ENCODE measurements at places on chromosomes 2 and 18.

- DNase-seq, result no peak
Observed at GRCh38 chr2:231360881-231361371, 34.6 kb upstream of the B3GNT7 start.

GRCh38 chr2:108570416-108570815, 36.1 kb downstream of the LIMS1 start:
- peak; percentile 90 for DNase-seq

- DNase-seq, result peak; percentile 14
Observed at GRCh38 chr2:110755491-110756078, 23.2 kb downstream of the ACOXL start.

DNA sequence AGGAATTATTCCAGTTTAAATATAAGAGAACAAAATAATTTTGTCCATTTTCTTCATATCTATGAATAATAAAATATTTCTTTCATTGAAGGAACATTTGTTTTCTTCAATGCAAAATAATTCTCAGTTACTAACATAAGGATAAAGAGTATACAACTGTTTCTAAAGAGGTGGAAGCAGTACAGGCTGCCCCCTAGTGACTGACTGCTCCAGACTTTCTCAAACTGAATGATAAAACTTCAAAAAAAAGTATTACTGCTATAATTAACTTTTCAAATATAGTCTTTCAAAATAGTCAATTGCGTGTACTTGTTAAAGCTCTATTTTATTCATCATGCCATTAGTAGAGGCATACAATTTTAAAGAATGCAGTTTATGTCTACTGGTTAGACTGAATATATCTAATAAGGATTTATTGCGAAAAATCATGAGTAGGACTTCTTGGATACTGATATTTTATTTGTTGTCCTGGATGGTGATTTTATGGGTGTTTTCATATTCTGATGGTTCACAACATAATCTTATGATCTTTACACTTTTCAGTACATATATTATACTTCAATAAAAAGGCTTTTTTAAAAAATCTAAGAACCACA, 100.1 kb downstream of the WDPCP start:
- no peak for DNase-seq

GRCh38 chr2:195498839-195499490, 158.1 kb upstream of the SLC39A10 start:
- peak; percentile 61 for DNase-seq

DNA sequence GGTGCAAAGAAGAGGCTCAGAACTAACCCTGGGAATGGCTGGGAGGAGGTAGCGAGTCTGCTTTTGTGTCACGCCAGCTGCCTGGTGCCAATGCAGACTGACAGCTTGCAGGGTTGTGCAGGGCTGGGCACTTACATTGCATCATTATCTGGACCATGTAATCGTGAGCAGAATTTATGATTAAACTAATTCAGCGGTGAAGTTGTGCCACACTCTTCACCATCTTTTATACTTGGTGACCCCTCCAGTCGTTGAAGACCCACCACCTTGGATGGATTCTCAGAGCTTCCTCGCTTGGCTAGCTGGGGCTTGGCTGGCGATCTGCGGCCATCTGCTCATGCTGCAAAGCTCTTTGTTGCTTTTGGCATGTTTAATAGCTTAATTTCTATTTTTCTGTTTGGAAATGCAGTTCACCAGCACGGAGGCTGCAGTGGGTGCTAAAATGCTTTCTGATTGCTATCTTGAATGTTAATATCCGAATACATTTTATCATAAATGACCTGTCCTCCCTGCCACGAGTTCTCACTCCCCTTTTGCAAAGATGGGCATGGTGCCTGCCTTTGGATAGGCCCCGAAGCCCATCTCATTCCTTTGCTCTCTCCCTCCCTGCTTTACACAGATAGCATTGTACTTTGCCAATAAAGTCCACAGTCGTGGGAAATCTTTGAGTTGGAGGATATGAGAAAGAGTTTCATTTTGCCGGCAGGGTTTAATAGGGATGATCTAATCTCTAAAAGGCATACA, 188.2 kb downstream of the PRKCE start:
- DNase-seq, result no peak

GRCh38 chr2:178298785-178299212, 104.5 kb downstream of the OSBPL6 start:
- peak; percentile 45 for DNase-seq

GRCh38 chr2:8592736-8593135, 89.1 kb upstream of the ID2 start:
- no peak for DNase-seq

Data from astrocyte (in vitro differentiated cells and primary cell).